ENCODE measurements at places on chromosomes 2 and 18.

DNA sequence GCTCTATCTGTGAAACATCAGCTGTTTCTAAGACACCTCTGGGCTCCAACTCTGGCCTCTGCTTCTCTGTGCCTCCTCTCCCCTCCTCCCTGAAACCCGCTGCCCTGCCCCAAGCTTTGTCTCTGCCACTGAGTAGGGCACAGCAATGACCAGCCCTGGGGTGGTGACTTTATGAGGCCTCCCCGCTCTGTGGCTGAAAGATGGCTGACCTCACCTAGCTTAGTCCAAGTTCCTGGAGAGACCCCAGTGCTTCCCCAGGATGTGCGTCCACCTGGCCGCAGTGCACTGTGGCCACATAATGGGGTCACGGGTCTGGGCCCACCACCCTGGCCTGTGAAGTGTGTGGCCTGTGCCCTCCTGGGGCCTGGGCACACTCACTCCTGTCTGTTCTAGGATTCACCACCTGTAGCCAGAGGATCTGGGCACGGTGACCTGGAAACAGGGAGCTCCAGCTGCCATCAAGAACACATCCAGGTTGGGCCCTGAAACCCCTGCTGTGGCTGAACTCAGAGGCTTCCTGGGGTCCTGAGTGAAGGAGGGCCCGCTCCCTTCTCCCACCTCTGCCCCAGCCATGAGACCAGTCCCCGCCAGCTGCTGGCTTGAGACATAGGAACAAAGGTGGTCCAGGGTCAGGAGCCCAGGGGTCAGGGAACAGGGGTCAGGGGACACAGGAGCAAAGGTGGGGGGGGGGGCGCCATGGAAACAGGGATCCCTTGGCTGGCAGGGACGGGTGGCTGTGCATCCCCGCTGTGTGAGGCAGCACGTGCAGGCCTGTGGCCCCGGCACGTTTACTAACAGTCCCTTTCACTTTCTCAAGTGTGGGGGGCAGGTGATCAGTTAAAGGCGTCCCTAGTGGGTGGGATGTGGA, 29.3 kb upstream of the OTOS start:
- no peak for DNase-seq

- DNase-seq = no peak
Observed at GRCh38 chr2:58106896-58107295, 60.3 kb downstream of the VRK2 start.

GRCh38 chr2:9768388-9768787, 74.9 kb upstream of the TAF1B start:
- DNase-seq = peak; percentile 95

DNA sequence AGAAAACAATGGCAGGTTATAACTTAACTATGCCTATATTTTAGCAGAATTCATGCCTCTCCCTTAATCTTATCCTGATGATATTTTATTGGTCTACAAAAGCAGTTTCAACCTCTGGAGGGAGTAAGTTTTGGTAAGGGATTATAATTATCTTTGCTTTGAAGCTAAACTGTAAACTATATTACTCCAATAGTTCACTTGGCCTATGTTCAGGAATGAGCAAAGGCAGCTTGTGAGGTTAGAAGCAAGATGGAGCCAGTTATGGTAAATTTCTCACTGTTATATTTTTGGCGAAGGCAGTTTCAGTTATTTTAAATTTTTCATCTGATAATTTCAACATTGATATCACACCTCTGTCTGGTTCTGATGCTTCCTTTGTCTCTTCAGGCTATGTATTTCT, 192.5 kb upstream of the RGPD4 start:
- DNase-seq = no peak

- DNase-seq = no peak
Observed at GRCh38 chr2:104852090-104852666, 1.7 kb upstream of the POU3F3 start.

DNA sequence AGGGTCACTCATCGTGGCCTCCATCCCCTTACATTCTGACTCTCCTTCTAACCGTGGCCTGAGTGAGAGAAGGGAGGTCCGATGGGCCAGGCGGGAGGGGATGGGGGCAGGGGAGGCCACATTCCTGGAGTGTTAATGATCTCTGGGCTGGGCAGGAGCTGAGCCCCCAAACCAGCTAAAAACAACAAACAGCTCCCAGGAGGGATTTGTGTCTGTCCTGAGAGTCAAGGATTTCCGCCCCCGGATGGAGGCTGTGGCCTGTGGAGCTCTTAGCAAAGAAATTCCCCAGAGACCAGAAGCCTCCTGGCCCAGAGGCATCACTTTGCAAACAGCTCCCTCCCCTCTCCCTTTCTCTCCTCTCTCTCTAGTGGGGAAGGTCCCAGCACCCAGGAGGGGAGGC, 23.5 kb downstream of the EMX1 start:
- no peak for DNase-seq

- no peak for DNase-seq
Observed at GRCh38 chr2:216583147-216583546, 50.1 kb upstream of the IGFBP2 start.

DNA sequence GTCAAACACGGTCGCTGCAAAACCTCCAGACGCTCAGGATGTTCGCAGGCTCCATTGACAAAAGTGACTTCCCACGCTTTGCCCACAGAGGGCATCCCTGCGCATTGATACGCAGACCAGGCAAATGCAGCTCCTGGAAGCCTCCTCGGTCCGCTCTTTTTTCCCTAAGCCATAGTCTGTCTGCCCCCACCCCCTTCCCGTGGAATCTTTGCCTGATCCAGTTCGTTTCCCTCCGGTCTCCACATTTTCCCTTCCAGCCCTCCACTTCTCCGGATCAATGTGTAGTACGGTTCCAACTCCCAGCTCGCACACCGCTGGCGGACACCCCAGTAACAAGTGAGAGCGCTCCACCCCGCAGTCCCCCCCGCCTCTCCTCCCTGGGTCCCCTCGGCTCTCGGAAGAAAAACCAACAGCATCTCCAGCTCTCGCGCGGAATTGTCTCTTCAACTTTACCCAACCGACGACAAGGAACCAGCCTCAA, at the start of gene DCC:
Gene DCC, plus strand, starts transcription at position 307 of the 481 bp plus-strand sequence. CDS start 591 bp downstream, outside the sequence.
- DNase-seq = peak; percentile 31

DNA sequence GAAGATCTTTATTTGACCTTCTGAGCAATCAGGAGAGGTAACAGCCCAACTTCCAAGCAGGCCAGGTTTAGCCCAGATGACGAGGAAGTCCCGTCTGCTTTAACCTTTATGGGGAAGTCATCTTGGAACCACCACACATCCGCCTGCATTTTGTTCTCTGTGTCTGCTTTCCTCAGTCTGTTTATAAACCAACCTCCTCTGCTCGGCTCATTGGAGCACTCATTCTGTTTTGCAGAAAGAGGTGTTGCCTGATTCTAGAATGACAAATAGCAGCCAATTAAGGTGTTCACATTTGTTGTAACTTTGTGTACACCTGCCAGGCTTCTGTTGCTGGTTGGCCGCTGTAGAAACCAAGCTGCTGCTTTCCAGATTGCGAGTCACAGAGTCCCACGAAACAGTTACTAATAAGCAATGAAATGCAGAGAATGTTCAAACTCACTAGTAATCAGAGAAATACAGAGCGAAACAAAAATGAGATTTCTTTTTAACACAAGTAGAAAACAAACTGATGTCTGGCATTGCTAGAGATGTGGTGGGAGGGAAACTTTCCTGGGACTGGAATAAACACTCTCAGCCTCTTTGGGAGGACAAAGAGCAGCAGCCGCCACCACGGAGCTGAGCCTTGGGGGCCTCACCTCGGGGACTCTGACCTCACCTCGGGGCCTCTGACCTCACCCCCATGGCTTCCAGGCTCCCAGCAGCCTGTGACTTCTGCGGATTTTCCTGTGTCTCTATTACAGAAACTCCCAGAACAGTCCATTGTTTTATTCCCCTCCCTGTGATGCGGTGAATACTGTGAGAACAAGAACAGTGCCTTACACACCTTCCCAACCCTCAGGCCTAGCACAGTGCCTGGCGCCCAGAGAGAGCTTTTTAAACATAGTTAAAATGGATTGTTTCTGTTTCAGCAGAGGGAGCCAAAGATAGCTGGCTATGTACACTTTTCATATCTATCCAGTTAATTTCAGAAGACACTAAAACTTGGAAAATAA, 64.0 kb downstream of the MBP start:
- no peak for DNase-seq

DNA sequence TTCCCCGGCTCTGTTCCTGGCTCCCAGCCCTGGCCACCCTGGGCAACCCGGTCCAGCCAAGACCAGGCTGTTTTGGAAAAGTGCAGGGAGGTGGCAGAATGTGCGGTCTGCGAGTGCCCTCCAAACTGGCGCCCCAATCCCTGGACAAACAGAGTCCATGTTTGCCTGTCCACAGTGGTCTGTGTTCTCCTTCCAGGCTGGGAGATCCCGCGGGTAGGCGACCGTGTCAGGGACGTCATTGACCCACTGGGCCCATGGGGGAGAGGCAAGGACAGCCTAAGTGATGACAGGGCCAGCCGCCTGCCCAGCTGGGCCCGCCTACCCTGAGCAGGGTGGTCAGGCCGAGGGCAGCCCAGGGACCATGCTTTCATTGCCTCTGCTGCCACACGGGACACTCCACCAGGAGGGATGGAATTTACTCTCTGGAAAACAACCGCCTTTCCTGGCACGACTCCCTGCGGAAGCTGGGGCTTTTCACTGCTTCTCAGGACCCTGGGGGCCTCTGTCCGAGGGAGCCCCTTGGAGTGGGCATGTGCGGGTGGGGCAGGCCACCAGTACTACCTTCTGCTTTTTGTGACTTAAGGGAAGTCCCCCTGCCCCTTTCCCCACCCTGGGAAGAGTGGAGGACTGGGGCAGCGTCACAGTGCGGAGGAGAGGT, 20.1 kb downstream of the CYP26B1 start:
- no peak for DNase-seq

DNA sequence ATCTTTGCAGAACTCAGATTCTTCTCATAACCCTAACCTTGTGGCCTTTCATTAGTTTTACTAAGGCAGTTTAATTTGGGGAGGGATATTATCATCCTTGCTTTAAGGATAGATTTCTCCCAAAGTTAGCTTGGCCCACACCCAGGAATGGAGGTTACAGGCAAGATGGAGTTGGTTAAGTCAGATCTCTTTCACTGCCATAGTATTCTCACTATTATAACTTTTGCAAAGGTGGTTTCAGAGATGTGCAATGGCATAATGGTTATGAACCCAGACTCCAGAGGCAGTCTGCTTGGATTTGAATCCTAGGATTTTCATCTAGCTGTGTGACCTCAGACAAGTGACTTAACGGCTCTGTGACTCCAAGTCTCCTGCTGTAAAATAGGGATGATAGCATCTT, 48.7 kb upstream of the NDUFV2 start:
- no peak for DNase-seq

DNA sequence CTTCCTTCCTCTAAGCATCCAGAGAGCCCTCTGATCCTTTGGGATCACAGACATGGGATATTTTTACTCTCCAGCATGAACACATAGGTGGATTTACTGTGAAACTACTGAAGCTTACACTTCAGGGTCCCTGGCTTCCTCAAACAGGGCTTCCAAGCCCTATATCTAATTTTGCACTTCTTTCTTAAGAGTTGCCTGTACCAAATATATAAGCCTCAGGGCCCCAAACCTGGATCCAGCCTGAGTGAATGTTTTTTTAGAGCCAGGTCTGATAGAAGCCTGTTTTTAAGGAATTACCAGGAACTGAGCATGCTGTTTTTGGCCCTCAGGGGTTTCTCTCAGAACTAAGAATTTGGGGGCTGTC, 13.2 kb upstream of the KCMF1 start:
- DNase-seq = no peak

DNA sequence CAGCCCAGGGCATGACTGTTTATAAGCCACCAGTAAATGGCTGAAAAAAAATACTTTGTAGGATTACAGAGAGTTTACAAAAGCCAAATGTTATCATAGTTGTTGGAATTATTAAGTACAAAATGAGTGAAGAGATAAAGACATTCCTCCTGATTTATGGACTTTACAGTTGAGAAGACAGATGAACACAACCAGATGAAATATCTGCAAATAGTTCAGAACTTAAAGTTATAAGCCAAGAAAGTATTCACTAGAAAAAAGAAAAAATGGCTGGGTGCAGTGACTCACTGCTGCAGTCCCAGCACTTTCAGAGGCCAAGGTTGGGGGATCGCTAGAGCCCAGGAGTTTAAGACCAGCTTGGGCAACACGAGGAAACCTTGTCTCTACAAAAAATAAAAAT, 11.2 kb downstream of the PMAIP1 start:
- DNase-seq = no peak

GRCh38 chr2:31299547-31299946, 65.6 kb downstream of the EHD3 start:
- no peak for DNase-seq

GRCh38 chr2:195559431-195559914, 97.6 kb upstream of the SLC39A10 start:
- DNase-seq = no peak

GRCh38 chr2:11805920-11806319, 59.5 kb downstream of the LPIN1 start:
- DNase-seq = no peak

GRCh38 chr2:98601532-98602132, 6.7 kb downstream of the COA5 start:
- peak; percentile 3 for DNase-seq

DNA sequence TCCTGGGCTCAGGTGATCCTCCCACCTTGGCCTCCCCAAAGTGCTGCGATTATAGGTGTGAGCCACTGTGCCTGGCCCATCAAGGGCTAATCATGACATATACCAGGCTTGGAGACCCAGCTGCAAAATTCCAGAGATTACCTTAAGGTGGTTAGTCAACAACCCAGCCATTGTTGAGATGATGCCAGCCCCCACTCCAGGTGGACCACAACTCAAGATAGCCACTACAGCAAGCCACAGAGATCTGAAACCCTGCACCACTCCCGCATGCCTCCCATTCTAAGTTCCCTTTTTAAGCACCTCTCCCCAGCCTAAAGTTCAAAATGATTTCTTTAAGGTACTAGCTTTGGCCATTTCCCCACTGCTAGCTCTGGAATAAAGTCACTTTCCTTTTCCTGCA, 4.6 kb upstream of the CLK1 start:
- DNase-seq = no peak

DNA sequence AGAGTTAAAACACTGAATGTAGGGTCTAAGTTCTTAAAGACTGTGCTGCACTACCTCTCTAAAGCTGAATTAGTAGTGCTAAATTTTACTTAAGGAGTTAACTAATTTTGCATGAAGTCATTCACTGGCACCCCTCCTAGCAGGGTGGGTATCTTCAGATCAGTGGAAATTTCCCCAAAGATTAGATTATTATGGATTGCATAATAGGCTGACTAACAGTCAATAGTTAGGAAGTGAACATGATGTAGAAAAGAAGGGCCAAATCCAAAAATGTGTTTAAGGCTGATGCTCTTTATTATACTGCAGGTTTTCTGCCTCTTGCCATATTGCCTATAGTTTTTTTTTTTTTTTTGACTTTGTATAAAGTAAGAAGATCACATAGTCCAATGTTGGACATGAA, 5.2 kb downstream of the ZNF638 start:
- no peak for DNase-seq

GRCh38 chr2:216545359-216545758, 46.7 kb downstream of the RPL37A start:
- no peak for DNase-seq

DNA sequence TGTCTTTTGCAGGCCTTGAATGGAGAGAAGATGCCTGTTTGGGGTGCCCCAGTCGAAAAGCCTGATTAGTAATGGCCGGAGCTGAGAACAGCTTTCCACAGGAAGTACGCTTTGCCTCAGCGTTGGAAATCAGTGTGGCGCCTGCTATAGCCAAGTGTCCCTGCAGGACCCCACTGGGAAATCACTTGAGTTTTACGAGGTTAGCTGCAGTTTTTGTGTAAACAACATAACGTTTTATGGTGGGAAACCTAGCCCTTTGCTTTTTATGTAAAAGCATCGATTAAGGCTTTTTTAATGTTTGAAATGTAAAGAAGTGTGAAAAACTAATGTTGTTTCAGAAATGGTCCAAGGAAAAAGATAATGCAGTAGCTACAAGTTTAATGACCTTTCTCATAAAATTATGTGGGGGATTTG, 234.2 kb downstream of the TTC32 start:
- no peak for DNase-seq

Data from NCI-H510A (cell line).